ENCODE measurements at places on chromosomes 1 and 21.

- DNase-seq: no peak
Observed at GRCh38 chr1:116558140-116558549, 12.7 kb downstream of the CD58 start.

GRCh38 chr1:90161625-90162024 is 166.7 kb downstream of the ZNF326 start:
- DNase-seq: no peak

DNA sequence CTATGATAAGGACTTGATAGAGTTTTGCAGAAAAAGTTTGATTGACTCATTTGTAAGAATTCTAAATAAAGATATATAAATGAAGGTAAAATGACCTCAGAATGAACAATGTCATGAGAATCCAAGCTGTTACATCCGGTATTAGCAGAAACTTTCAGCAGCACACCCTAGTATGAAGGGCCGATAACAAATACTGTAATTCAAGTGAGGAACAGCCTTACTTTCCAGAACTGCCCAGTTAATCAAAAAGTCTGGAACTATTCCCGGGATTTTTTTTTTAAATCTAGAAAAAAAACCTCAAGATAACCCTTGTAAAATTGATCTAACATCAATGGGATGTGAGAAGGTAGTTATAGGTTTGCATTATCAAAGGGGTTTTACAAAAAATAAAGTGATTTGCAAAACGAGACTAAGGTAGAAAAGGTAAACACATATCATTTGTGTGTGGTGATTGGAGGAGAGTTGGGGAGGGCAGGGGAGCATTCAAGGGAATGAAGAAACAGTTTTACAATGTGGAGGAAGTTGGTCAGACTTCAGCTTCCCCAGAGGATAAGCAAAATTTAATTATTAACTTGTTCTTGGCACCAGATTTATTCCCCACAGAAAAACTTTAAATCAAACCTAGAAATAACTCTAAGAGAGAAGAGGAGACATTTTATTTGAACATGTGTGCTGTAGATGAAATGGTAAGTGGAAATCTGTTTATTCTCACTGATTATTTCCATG is 75.9 kb upstream of the VCAM1 start:
- DNase-seq: no peak

- DNase-seq: no peak
Observed at GRCh38 chr1:81254560-81254959, 546.2 kb upstream of the ADGRL2 start.

GRCh38 chr1:217626321-217626720 is 4.6 kb downstream of the GPATCH2 start:
- DNase-seq: no peak

DNA sequence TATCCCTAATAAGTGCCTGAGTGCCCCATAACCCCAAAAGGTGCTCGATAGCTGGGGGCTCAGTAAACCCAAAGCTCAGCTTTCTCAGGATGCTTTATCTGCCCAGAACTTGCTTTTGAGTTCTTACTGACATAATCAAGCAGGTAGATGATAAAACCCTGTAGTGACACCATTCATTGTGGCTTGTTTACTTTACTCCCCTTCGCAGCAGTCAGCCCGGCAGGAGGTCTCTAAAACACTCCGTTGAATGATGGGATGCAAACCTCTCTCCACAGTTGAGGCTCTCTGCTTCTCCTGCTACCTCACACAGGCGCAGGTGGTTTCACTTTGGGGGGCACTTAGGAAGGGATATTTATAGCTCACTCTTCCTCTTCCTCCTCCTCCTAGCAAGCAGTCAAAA is 349.4 kb downstream of the HLX start:
- no peak for DNase-seq
